ENCODE measurements at places on chromosomes 13 and 19. TPM values are rescaled to one million over a fixed set of nuclear protein-coding genes. Genes with fewer than 3 reads are reported as not detected.

GRCh38 chr19:4354897-4355296 lies 11.5 kb downstream of the MPND start:
- no peak overlapping the region for H3K27ac ChIP-seq
- DNase-seq = no peak
- no peak overlapping the region for H3K4me3 ChIP-seq
- H3K4me1 ChIP-seq = no peaks in the 10 kb centered on the region
- peaks cover 3% of the 10 kb centered on the region for H3K36me3 ChIP-seq

SHANK1 gene
- 0.28 TPM for polyA plus RNA-seq

GRCh38 chr13:49399801-49400472 lies 43.9 kb downstream of the CAB39L start:
- DNase-seq = no peak
- H3K36me3 ChIP-seq = no peaks in the 10 kb centered on the region
- H3K4me1 ChIP-seq = no peaks in the 10 kb centered on the region

PEAK3 gene
- not detected for polyA plus RNA-seq

PTH2 gene
- polyA plus RNA-seq = not detected

All from SK-N-SH (cell line).